ENCODE measurements at places on chromosomes 1 and 21.

GRCh38 chr1:239619190-239619589 lies 232.8 kb downstream of the CHRM3 start:
- DNase-seq: no peak

- no peak for DNase-seq
Observed at GRCh38 chr1:58932859-58933598, 149.2 kb upstream of the JUN start.

GRCh38 chr1:234372011-234372757 lies 1.1 kb upstream of the COA6 start:
- DNase-seq: no peak

- no peak for DNase-seq
Observed at GRCh38 chr1:163162381-163162914, 40.3 kb downstream of the RGS5 start.

GRCh38 chr21:42150474-42151085 lies 68.4 kb upstream of the ABCG1 start:
- DNase-seq: no peak

- no peak for DNase-seq
Observed at GRCh38 chr21:42317826-42318746, 2.9 kb upstream of the TFF3 start.

- DNase-seq: no peak
Observed at GRCh38 chr1:180785291-180785690, 127.4 kb upstream of the KIAA1614 start.

DNA sequence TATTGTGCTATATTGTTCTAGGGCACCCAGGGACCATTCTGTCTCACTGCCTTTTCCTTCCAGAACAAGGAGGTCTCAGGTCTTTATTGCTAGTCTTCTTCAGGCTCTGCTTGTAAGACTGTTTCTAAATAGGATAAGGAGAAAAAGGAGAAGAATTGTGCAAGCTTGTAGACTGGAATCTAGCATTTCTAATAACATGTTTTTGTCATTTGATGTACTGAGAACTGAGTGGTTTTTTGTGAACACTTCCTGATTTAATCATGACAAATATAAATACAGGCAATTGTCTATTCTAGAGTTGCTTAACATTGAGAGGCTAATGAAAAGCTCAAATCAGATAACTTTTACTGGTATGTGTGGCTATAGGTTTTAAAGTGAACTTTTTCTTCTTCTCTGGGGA lies 77.6 kb downstream of the CLIC4 start:
- DNase-seq: no peak

DNA sequence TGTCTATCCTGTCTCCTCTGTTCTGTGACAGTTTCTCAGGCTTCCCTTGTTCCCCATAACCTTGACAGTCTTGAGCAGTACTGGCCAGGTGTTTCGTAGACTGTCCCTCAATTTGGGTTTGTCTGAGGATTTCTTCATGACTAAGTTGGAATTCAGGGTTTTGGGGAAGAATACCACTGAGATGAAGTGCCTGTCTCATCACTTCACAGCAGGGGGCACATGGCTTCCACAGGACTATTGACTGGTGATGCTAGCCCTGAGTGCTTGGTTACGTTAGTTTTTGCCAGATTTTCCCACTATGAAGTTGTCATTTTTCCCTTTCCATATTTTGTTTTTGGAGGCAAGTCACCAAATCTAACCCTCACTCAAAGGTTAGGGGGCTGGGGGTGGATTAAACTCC lies 45.7 kb downstream of the CDCP2 start:
- no peak for DNase-seq

DNA sequence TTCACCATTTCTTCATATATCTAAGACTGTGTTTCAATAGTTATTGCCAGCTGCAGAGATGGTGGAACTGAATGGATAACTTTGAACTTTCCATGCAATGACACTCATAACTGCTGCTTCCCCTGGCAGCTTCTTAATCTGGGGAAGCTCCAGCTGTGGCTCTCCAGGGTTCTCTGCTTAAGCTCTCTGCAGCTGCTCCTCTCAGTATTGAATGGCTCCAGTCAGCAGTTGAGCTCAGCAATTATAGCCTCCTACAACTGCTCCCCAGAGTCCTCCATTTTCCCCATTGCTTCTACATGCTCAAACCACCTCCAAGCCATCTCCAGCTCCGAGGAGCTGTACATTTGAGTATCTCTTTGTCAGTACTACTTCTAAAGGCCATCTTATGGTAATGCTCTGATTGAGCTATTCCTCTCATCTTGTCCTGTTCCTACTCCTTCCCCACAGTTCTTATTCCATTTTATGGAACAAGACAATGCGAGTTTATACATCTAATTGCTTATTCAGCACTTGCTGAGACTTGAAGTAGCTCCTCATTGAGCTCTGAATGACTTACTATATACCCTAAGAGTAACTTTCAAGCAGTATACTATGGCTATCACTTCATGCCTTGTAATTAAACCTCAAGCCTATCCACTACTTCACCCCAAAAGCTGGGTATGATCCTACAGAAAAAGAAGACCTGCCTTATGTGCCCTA lies 362.4 kb downstream of the NEGR1 start:
- DNase-seq: no peak

DNA sequence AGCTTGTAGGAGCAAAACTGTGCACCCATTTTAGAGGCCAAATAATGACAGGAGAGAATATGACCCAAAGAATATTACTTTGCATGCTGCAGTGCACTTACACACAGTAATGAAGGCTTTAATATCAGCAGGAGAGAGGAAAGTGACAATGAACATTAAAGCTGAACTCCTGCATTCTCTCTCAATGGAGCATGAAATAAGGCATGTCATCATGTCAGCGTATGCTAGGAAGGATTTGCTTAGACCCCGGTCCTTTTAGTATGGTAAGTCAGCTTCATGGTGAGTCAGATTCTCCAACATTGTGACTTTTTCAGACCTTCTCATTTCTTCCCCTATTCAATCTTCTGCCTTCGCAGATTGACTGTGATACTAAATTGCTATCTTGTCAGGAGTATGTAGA lies 210.7 kb upstream of the TMPRSS15 start:
- no peak for DNase-seq

- no peak for DNase-seq
Observed at GRCh38 chr1:203931953-203932352, 70.6 kb downstream of the SNRPE start.

- DNase-seq: no peak
Observed at GRCh38 chr1:1426496-1427105, 5.5 kb upstream of the ANKRD65 start.
